Right lobe of liver (tissue), 6 donors: ENCODE measurements at places on chromosomes 5 and 9. TPM values are rescaled to one million over a fixed set of nuclear protein-coding genes. Genes with fewer than 3 reads are reported as not detected.

Gene OGN
- 0.43 TPM for total RNA-seq

Gene ENC1
- total RNA-seq, result 4.5 TPM

Gene AQP7
- total RNA-seq, result 12.1 TPM

Gene STKLD1
- 0.44 TPM for total RNA-seq

Gene IL31RA
- total RNA-seq, result not detected

Gene PCDHB3
- total RNA-seq, result not detected

Gene WASHC1
- total RNA-seq, result 4.8 TPM

Gene CDKN2B
- total RNA-seq, result 1.1 TPM

Gene ANKRD31
- total RNA-seq, result not detected

Gene LCN10
- total RNA-seq, result not detected

Gene TSSK1B
- total RNA-seq, result not detected

Gene PCDHB14
- total RNA-seq, result 0.44 TPM

Gene TTC39B
- 9.8 TPM for total RNA-seq

DNA sequence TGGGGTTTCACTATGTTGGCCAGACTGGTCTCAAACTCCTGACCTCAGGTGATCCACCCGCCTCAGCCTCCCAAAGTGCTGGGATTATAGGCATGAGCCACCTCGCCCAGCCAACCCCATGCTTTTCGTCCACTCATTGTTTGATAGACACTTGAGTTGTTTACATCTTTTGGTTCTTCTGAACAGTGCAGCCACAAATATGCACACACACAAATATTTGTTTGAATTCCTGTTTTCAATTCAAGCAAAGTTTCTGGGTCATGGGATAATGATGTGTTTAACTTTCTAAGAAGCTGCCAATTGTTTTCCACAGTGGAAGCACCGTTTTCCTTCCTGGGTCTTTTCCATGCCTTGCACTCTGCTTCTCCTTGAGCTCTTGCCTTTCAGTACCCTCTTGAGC is 6.8 kb upstream of the PAEP start:
- H3K27me3 ChIP-seq, result no peaks in the 10 kb centered on the region
- DNase-seq, result no peak
- no peak overlapping the region for H3K4me3 ChIP-seq
- no peaks in the 10 kb centered on the region for H3K4me1 ChIP-seq

DNA sequence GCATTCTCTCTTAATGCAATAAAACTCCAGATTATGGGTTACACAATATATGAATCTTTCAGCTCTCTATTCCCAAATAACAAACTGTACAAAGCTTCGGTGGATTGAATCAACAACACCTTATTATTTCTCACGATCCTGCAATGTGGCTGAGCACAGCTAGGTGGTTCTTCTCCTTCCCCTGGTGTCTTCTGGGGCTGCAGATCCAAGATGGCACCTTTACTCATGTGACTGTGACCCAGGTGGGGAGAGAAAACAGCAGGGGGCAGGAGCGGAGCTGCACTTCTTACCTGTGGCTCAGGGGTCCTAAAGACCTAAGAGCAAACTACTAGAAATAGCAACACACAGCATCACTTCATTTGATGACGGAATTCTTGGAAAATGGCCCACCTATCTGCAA is 233.1 kb downstream of the IRX1 start:
- no peaks in the 10 kb centered on the region for H3K4me1 ChIP-seq
- H3K27ac ChIP-seq, result no peak overlapping the region
- H3K4me3 ChIP-seq, result no peak overlapping the region
- H3K36me3 ChIP-seq, result no peaks in the 10 kb centered on the region

GRCh38 chr9:132631685-132632084 is 38.1 kb downstream of the DDX31 start:
- no peak overlapping the region for H3K4me3 ChIP-seq
- H3K4me1 ChIP-seq, result no peaks in the 10 kb centered on the region
- DNase-seq, result no peak

DNA sequence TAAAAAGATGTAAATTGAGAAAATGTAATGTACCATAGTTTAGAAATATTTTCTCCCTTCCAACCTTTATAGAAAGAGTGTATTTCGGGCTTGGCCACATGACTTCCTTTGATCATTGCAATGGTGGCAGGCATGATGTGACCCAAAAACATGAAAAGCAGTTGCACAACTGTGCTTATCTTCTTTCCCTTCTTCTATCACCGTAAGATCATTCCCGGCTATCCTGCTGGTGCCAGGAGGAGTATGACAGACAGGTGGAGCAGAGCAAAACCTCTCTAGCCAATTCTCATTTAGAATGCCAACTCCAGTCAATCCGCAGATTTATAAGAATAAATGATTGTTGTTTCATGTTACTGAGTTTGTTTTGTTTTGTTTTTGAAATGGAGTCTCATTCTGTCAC is 10.6 kb upstream of the TESK1 start:
- no peak overlapping the region for H3K27ac ChIP-seq
- no peaks in the 10 kb centered on the region for H3K36me3 ChIP-seq
- H3K4me1 ChIP-seq, result no peaks in the 10 kb centered on the region
- no peak for DNase-seq
- no peak overlapping the region for H3K4me3 ChIP-seq

- H3K27ac ChIP-seq, result no peak overlapping the region
- H3K4me3 ChIP-seq, result peak overlapping the region; percentile 53
- no peaks in the 10 kb centered on the region for H3K27me3 ChIP-seq
- no peak for DNase-seq
These were observed 160.2 kb upstream of the DAPK1 start for GRCh38 chr9:87337335-87338087.

DNA sequence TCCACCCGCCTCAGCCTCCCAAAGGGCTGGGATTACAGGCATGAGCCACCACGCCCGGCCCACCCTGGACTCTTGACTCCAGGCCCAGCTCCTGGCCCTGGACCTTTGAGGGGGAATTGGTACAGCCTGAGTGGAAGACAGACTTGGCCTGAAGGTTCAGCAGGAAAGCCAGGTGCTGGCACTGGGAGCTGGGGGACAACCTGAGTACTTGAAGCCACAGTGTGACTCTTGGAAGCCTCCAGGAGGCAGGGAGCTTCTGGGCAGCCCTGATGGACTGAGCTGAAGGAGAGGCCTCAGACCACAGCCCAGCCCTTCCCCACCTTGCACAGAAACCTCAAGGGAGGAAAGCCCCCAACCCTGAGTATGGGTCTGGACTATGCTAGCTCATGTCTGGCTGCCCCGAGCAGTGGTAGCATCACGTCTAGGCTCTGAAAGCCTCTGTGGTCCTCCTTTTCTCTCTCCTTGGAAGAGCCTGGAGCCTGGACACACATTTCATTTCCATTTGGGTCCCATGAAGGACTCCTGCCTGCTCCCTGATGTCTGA is 54.1 kb downstream of the RASGEF1C start:
- H3K4me1 ChIP-seq, result no peaks in the 10 kb centered on the region
- H3K27ac ChIP-seq, result no peak overlapping the region
- no peaks in the 10 kb centered on the region for H3K27me3 ChIP-seq
- peak; percentile 19 for DNase-seq
- no peaks in the 10 kb centered on the region for H3K36me3 ChIP-seq

- no peak overlapping the region for H3K4me3 ChIP-seq
- peaks cover 3% of the 10 kb centered on the region for H3K4me1 ChIP-seq
- DNase-seq, result no peak
- no peaks in the 10 kb centered on the region for H3K36me3 ChIP-seq
- no peak overlapping the region for H3K27ac ChIP-seq
- no peaks in the 10 kb centered on the region for H3K27me3 ChIP-seq
These were observed 25.5 kb downstream of the ADAM19 start for GRCh38 chr5:157549954-157550549.

DNA sequence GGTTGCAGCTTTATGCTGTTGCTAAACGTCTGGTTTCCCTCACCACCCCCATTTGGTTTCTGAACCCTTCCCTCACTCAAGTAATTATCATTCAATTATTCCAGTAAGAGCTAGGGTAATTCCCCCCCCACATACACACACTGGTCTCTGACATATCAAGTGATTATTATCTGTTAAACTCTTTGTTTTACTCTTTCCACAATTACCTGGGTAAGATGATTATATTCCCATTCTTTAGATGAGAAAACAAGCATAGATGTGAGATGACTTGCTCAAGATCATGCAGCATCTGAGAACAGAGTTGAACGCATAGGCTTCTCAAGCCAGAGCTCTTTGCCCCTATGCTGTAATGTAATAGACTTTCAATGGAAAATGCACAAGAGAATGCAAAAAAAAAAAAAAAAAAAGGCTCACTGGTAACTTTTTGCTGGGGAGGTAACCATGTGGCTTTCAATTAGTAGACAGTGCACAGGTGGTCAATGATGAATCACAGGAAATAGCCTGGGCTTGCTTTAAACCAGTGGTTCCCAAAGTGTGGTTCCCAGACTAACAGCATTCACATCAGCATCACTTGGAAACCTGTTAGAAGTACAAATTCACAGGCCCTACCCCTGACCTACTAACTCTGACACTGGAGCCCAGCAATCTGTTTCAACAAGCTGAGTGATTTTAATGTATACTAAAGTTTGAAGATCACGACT is 87.6 kb downstream of the PIK3R1 start:
- no peaks in the 10 kb centered on the region for H3K4me1 ChIP-seq
- no peaks in the 10 kb centered on the region for H3K27me3 ChIP-seq
- no peak overlapping the region for H3K27ac ChIP-seq
- DNase-seq, result no peak

- no peaks in the 10 kb centered on the region for H3K27me3 ChIP-seq
- no peak for DNase-seq
- H3K4me3 ChIP-seq, result no peak overlapping the region
- no peaks in the 10 kb centered on the region for H3K36me3 ChIP-seq
- no peaks in the 10 kb centered on the region for H3K4me1 ChIP-seq
These were observed 750.5 kb downstream of the PTPRD start for GRCh38 chr9:9862235-9862810.

DNA sequence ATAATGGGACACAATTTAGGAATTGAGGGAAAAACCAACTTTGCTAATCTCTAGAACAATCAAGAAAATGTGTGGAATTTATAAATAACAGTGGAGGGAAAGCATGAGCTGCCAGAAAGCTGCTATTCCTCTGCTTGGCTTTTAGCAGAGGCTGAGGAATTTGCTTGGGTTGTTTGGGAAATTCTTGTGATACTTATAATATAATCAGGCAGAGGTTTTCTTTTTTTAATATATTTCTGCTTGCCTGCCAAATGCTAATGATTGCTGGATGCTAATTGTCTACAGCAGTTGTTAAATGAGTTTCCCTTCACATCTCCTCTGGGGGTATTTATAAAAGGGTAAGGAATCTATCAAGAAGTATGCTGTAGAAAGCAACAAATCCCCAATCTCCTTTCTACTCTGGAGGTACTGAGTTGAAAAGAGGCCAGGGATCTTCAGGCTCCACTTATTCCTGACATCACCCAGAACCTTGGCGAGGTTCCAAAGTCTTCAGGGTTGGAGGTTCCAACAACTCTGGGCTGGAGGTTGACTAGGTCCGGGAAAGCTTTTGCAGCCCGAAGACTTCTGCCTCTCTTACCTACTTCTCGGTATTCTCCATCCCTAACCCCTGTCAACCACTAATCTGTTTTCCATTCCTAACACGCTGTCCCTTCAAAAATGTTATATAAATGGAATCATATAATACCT is 60.4 kb upstream of the TMED7 start:
- DNase-seq, result no peak
- no peaks in the 10 kb centered on the region for H3K27me3 ChIP-seq
- H3K4me3 ChIP-seq, result no peak overlapping the region

DNA sequence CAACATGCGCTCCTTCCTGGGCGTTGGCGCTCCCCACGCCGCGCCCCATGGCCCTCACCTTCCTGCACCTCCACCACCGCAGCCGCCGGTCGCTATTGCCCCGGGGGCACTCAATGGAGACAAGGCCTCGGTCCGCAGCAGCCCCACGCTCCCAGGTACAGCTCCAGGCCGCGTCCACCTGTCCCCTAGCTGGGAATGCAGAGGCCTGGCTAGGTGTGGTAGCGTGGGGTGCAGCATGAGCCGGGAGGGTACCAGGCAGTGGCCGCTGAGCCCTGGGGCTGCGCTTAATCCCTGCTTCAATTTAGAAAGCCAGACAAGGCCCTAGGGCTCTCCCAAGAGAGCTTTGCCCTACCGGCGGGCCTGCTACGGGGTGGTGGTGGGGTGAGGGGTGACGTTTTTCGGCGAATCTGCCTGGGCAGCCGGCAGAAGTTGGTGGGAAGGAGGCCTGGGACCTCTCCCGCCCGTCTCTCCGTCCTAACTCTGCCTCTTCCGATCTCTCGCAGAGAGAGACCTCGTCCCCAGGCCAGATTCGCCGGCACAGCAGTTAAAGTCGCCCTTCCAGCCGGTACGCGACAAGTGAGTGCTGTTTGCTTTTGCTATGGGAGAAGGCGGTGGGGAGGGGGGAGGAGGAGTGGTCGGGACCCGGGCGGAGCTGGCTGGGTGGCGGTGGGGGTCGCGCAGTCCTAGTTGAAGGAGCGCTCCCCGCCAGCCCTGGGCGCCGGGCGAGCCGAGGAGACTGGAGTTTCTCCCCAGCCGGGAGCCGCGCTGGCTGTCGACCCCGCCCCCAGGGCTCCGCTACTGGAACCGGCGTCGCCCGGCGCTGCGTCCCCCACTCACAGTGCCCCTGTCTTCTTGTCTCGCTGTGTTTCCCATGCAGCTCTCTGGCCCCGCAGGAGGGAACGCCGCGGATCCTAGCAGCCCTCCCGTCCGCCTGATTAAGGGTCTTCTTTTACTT is 4.8 kb downstream of the IRX1 start:
- H3K4me3 ChIP-seq, result no peak overlapping the region
- H3K27me3 ChIP-seq, result peaks cover 45% of the 10 kb centered on the region
- H3K36me3 ChIP-seq, result no peaks in the 10 kb centered on the region
- H3K4me1 ChIP-seq, result no peaks in the 10 kb centered on the region

- DNase-seq, result no peak
- no peaks in the 10 kb centered on the region for H3K4me1 ChIP-seq
- H3K27ac ChIP-seq, result no peak overlapping the region
- H3K27me3 ChIP-seq, result no peaks in the 10 kb centered on the region
- no peak overlapping the region for H3K4me3 ChIP-seq
These were observed 33.1 kb upstream of the SETD9 start for GRCh38 chr5:56876327-56876726.

DNA sequence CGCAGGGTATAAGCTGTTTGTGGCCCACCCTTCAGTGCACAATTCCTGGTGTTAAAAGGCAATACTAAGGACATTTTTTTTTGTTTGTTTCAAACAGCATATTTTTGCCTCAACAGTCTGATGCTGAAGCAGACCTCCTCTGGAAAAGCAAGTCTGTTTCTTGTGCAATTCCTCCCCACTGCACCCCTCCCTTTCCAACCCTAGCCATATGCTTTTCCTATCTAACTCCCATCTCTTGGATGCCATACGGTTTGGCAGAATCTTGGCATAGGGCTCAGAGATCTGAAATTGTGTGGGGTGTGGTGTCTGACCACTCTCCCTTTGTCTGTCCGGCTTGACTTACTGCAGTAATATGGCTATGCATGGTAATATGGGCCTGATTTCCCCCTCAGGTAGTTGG is 161.6 kb downstream of the TMEM38B start:
- no peaks in the 10 kb centered on the region for H3K36me3 ChIP-seq
- no peak for DNase-seq
- no peak overlapping the region for H3K27ac ChIP-seq
- H3K4me3 ChIP-seq, result no peak overlapping the region
- H3K27me3 ChIP-seq, result no peaks in the 10 kb centered on the region
- no peaks in the 10 kb centered on the region for H3K4me1 ChIP-seq

GRCh38 chr5:3905031-3905430 is 309.4 kb downstream of the IRX1 start:
- no peak overlapping the region for H3K27ac ChIP-seq
- H3K36me3 ChIP-seq, result no peaks in the 10 kb centered on the region

- H3K4me1 ChIP-seq, result no peaks in the 10 kb centered on the region
- H3K27me3 ChIP-seq, result no peaks in the 10 kb centered on the region
- H3K27ac ChIP-seq, result peak within 1 kb of the TSS; percentile 84
- no peaks in the 10 kb centered on the region for H3K36me3 ChIP-seq
- peak within 1 kb of the TSS; percentile 69 for H3K4me3 ChIP-seq
These were observed at the start of gene NREP for GRCh38 chr5:111756581-111757354. TSS of gene NREP (minus strand) at chr5:111757194. CDS start at chr5:111755772, 1,422 bp downstream.
